Suprapubic skin (tissue), 4 donors: ENCODE measurements at places on chromosomes 5 and 9.
A peak's percentile ranks its signal among the peaks of the same experiment; 100 is the strongest.

- no peak for DNase-seq
These were observed 146.5 kb downstream of the MEF2C start for GRCh38 chr5:88736494-88736893.

GRCh38 chr5:108361771-108362170, 20.1 kb downstream of the FBXL17 start:
- no peak for DNase-seq

DNA sequence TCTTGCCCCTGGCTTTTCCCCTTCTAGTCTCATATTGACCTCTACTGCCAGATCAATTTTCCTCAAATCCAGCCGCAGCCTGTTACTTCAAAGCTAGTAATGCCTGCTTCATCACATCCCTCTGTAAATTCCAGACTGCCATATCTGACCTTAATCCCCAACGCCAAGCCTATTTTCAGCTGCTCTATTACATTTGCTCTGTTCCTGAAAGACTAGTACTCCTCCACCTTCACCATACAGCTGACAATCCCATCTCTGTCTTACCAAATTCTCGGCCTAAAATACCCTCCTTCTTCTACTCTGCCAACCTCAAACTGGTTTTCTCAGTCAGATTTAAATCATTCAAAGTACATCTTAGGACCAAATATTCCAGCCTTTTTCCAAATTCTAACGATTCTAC, 420.2 kb downstream of the RAB3C start:
- DNase-seq = no peak

- no peak for DNase-seq
These were observed 841.3 kb upstream of the CTNND2 start for GRCh38 chr5:12745537-12745936.

- DNase-seq = no peak
These were observed 171.0 kb upstream of the OTULINL start for GRCh38 chr5:14410394-14411201.

DNA sequence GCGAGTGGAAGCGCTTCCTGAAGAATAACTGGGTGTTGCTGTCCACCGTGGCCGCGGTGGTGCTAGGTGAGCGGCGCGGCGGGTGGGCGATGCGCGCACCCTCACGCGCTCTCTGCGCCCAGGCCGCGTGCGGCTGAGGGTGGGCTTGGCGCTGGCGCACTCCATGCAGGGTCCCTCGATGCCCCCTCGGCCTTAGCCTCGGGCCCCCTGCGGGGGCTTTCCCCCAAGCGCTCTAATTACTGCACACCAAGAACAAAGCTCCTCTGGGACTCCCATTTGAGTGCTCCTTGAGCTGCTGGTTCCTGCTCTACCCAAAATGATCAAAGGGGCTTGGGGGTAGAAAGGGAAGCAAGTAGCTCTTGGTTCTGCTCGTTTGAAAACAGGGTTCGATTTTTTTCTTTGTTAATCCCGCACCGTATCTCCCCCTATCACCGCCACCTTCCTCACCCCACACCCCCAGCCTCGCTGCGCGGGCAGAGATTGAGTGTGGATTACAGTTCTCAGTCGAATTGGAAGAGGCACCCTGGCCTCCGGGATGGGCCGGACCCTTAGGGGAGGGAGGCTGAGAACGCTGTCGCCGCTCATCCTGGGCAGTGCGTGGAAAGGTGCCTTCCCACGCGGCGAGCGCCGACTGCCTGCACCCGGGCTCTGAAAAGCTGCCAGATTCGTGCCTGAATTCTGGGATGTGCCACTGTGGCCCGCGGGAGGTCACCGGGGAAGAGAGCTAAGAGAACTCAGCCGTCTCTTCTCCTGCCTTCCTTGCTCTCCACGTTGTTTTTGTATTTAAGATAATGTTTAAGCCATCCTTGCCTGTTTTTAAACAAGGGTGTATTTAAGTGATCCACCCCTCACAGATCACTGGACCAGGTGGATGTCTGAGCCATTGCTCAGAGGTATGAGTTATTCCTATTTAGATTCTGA, 697 bp downstream of the SLC1A1 start:
- no peak for DNase-seq

GRCh38 chr5:31100047-31100575, 93.4 kb upstream of the CDH6 start:
- DNase-seq = no peak

DNA sequence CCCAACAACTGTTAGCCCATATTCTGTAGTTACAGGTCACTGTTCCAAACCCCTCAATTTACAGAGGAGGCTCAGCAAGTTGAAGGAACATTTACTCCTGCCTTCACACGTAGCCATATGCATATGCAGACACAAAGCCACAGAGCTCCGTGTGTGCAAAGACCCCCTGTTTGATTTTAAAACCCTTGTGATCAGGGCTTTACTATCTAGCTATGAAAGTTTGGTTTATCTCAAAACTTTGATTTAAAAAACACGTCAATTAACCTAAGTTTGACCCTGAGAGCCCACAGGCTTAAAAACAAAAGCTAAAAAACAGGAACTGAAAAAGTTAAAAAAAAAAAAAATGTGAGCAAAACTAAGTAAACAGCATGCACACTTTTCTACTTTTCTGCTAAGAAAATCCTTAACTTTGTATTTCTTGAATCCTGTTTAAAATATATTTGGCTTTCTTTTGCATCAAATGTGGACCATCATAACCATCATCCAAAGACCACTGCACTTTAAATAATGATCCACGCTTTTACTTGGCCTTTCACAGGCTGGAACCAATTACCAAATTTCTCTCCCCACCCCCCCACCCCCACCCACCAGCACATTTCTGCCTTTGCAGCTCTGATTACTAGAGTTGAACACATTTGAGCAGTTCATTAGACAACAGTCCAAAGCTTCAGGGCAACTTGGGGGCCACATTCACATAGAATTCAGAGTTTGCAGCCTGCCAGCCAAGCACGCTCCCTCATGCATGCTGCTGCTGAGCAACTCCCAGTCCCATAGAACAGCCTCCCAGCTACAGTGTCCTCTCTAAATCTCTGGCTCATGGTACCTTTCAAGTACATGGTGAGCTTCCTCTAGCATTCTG, 128.8 kb upstream of the MAP3K1 start:
- no peak for DNase-seq

DNA sequence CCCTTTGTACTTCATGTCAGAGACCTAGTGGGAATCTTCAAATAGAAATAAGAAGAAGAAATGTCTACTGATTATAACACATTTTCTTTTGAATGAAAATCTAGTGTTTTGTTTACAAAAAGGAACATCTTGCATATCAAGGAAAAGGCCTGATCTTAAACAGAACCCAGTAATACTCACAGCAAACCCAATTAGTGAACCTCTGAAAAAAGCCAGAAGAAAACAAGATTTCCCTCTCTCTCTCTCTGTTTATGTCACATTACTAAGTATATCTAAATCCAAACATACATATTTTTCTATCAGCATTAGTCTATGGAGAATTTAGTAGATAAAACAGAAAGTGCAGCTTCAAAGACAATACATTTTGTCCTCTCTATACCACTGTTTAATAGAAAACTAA, 457.9 kb downstream of the NR2F1-AS1 start:
- no peak for DNase-seq

DNA sequence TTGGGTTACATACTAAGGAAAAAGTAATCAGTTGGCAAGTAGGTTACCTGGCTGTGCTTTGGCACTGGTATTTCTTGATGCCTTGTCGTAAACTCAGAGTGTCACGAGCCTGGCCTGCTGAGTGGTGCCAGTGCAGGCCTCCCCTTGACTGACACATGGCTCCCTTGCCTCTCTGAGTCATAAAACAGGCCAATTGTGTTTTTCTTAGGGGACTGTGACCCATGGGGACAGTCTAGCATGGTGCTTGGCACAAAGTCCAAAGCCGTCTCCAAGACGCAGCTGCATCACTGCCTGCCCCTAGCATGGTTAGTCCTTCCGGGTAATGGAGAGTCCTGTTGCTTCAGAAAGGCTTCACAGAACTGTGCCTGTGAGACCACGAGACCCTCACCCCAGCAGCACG, 132.5 kb downstream of the MVB12B start:
- no peak for DNase-seq

GRCh38 chr9:32456564-32456963, 69.4 kb downstream of the RIGI start:
- DNase-seq = no peak

GRCh38 chr9:131624636-131625507, 79.5 kb downstream of the PRRT1B start:
- no peak for DNase-seq

DNA sequence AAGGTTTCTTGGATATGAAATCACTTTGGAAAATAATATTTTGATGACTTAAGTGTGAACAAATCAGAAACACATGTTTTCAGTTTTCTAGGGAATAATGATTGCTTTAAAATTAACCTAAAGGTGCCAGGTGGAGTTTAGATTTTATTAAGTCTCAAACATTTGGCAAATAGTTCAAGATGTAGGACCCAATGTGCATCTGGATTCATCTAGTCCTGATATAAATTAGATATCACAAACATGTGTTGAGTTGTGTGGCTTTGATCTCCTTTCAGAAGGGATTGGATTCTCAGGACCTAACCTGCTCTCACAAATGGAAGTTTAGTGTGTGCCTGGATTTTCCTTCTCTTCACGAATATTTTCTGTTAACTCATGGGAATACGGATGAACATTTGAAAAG, 291.4 kb upstream of the ISL1 start:
- DNase-seq = no peak

DNA sequence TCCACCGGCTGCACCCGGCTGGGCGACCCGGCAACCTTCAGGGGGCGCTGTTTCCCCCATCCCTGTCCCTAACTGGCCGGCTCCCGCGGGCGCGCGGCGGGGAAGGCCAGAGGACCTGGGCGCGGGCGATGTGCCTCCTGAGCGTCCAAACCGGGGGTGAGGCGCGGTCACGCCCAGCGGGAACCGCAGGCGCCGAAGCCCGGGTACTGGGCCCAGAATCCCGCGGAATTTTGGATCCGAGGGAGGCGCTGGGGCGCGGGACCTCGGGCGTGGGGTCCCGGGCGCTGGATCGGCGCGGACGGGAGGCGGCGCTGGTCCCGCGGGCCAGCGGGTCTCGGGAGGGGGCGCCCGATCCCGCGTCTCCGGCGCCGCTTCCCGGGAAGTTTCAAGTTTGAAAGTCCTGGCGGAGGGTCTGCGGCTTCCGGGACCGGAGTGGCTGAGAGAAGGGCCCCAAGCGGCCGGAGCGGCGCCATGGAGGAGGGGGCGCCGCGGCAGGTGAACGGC, at the start of gene PKN3:
TSS of gene PKN3 (plus strand) at position 59 of the 504 bp plus-strand sequence. CDS start at position 472, 413 bp downstream.
- DNase-seq = peak; percentile 92

DNA sequence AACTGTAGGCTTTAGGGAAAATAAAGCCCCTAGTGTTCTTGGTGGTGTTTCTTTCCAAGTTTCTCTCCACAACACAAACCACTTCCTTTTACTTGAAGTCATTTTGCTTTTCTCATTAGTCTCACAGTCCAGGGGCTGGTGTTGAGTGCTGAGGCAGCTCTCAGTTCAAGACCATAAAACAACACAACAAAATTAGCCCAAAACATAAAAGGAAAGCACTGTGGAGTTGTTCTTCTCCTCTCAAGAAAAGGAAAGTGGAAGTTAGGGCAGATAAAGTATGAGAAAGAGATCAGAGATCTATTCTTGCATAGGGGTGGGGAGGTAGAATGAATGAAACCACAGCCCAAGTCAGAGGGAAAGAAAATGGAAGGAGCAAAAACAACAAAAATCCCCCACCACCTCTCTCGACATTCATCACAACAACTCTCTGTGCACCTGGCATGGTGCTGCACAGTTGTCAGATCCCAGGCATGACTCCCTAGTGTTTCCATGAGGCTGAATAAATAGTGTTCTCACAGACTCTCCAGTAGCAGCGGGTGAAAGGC, 569.9 kb downstream of the RAB3C start:
- DNase-seq = no peak

GRCh38 chr9:88358723-88359122, 29.5 kb upstream of the SPIN1 start:
- DNase-seq = no peak

- no peak for DNase-seq
These were observed 110.5 kb downstream of the NUDT12 start for GRCh38 chr5:103452089-103452488.

DNA sequence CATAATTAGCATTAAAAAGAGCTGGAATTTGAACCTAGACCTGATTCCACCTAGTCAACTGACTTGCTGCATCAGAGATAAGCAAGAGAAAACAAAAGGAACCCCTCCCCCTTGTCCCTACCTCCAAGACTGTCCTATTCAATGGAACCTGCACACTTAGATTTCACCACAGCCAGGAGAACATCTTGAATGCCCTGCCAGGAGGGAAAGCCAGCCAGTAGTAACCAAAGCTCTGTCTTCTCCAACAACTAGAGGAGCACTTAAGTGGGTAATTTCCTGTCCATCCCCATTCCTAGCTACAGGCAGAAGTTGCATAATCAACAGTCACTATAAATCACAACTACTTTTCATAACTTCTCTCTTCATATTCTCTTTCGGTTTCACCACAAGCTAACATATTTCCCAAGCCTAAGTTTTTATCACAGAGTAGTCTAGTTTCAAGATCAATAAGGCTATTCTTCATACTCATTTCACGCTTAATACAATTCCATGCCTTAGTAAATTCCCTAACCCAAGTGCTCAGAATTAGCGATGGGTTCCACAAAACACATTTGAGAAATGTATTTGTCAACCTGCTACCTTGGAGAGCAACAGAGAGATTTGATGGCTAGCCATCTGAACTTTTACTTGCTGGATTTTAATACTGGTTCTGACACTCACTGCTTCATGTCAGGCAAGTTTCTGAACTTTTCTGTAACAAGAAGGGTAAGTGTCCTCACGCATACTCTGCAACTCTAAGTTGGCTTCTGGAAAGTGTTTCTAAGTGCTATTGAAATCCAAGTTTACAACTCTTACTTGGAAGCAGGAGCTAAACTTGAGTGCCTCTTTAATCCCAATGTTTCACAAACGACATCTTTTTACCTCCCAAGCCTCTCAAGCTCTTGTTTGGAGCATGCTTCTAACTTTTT, 2.0 kb downstream of the DENND1A start:
- DNase-seq = no peak

DNA sequence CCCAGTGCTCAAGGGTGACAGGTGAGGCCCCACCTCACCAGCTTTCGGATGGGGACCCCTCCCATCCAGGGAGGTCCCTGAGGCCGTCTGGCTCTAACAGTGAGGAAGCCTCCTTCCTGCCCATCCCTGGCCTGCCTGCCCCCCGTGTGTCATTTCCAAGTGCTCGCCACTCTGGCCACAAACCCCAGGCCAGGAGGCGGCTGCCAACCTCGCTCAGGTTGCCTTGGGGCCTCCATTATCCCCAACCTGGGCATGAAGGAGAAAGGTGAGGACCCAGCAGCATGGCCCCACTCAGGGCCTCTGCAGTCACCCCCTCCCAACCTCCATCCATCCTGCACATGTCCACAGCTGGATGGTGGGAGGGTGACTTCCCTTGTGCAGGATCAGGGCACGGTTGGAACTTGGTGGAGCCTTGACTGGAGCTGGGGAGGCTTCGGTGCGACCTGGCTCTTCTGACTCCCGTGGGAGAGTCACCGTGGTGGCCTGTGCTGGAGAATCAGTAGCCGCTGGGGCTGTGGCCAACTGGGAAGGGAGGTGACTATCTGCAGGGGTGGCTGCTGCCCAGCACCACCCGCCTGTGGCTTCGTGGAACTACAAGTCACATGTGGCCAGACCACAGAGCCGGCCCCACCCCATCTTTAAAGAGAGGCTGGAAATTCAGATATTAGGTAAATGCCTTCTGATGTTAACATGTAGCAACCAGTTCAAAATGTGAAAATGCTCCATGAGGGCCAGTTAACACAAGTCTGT, 37.5 kb upstream of the GFPT2 start:
- DNase-seq = no peak
